ENCODE measurements at places on chromosomes 6 and 20. TPM values are rescaled to one million over a fixed set of nuclear protein-coding genes. Genes with fewer than 3 reads are reported as not detected.

Gene ATP9A
- 41.6 TPM for total RNA-seq

Gene CDSN
- 0.59 TPM for total RNA-seq

Gene KIAA1755
- 4.3 TPM for total RNA-seq

Gene CENPQ
- total RNA-seq: 9.7 TPM

Gene EEF1A2
- total RNA-seq: 0.48 TPM

Gene LRRN4
- not detected for total RNA-seq

Gene FILIP1
- total RNA-seq: 4.3 TPM

Gene C4B
- 298 TPM for total RNA-seq

Gene TINAG
- not detected for total RNA-seq

Gene IP6K3
- total RNA-seq: 0.66 TPM

Gene BPIFB4
- total RNA-seq: not detected

Gene PRSS16
- 0.80 TPM for total RNA-seq

Gene IBTK
- total RNA-seq: 41.1 TPM

Gene NRN1
- total RNA-seq: 8.9 TPM

Gene NMBR
- 0.29 TPM for total RNA-seq

Gene FHL5
- 45.2 TPM for total RNA-seq

Gene FOXS1
- not detected for total RNA-seq

Gene SHLD1
- total RNA-seq: 6.6 TPM

Measured in breast epithelium (tissue), 4 donors.